ENCODE measurements at places on chromosomes 1 and 21.
A peak's percentile ranks its signal among the peaks of the same experiment; 100 is the strongest.

- no peak for DNase-seq
Observed at GRCh38 chr1:17739050-17739449, 16.1 kb upstream of the ACTL8 start.

DNA sequence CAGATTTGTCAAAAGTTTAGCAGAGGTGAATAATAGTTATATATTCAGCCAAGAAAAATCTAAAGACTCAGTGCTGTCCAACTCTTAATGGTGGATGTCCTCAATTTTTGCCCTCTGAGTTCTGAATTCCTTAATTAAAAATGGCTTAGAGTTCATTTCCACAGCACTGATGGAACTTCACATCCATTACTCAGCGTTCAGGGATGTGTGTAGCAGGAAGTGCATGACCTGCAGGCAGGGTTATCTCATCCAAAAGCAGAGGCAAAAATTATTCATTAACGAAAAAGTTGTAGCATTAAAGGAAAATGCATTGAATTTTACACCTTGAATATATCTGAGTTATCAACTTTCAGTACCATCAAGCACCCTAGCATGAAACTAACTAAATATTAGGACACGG lies 96.7 kb downstream of the ZP4 start:
- DNase-seq = no peak

DNA sequence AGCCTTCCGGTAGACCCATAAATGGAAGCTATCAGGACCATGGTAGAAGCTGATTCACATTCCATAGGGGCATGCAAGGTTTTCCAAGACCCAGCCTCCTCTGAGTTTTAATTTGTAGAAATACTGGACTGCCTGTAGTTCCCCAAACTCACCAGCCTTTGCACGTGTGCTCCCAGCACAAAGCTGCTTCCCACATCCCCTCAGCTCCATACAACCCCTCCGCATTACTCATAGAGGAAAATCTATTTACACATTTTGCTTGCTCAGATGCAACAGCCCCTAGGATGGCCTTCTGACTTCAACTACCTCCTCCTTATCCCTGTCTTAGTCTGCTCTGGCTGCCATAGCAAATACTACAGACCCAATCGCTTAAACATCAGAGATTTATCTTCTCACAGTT lies 336.2 kb downstream of the SETD4 start:
- DNase-seq = no peak

GRCh38 chr1:160731990-160732389 lies 7.1 kb upstream of the SLAMF7 start:
- DNase-seq = no peak

- DNase-seq = no peak
Observed at GRCh38 chr1:12583484-12583883, 34.5 kb downstream of the DHRS3 start.

GRCh38 chr1:235648954-235649367 lies 623 bp downstream of the GNG4 start:
- peak; percentile 21 for DNase-seq

DNA sequence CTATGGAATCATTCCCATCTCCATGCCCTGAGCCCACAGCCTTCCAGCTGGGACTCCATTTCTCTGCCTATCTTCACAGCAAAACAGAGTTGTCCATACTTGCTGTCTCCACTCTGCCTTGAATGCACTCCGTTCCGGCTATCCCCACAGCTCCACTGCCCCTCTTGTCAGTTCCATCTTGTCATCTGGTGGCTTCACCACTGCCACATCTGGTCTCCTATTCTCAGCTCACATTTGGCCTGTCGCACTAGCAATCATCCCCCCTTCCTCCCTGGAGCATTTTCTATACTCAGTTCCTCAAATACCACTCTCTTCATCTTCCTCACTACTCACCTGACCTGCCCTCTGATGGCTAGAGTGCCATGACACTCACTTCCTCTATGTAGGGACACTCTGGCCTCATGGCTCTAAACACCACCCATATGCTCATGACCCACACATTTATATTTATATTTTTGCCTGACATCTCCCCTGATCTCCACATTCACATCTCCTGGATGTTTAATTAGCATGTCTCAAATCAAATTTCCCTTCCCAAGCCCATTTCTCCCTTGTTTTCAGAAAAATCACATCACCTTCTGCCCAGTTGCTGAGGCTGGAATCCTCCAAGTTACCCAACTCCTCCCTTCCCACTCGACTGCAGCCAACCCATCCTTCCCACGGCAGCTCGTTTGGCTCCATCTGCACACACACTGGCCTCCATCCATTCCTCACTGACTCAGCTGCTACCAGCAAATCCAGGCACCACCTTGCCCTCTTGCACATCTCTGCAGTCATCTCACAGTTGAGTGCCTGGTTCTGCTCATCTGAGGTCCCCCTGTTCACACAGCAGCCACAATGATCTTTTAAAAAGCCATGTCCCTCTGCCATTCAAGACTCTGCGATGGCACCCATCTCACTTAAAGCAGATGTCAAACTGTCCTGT lies 6.1 kb downstream of the ZNF692 start:
- no peak for DNase-seq

DNA sequence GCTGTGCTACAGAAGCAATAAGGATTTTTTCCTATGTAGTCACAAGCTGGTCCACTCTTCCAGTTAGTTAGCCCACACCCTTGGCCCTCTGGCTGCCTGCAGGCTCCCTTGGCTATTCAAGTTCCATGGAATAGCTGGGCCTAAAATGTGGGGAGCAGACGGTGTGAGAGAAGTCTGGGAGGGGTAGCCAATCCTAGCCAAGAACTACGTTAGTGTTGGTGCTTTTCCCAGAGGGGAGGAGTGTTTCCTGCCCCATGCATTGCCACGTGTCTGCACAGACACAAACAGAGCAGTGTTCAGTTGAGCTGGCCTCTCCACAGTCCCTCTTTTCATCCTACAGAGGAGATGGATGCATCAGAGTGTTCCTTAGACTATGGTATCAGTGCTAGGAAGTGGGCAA lies 59.0 kb upstream of the IPO9 start:
- DNase-seq = no peak

DNA sequence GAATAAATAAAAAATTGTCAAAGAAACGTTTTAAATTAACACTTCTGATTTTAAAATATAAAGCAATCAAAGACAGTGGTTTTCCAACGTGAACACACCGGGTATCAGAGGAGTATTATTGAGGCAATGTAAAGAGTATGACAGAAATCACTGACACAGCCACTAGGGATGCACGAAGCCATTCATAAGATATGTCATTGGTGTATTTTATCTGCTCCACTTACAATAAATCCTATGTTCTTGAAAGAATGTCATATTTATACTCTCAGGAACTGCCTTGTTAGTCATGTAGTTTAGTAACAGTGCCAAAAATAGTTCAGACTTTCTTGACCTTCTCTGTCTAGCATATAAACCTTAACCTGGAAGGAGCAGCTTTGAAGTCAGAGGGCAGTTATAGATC lies 835.0 kb upstream of the NCAM2 start:
- no peak for DNase-seq

DNA sequence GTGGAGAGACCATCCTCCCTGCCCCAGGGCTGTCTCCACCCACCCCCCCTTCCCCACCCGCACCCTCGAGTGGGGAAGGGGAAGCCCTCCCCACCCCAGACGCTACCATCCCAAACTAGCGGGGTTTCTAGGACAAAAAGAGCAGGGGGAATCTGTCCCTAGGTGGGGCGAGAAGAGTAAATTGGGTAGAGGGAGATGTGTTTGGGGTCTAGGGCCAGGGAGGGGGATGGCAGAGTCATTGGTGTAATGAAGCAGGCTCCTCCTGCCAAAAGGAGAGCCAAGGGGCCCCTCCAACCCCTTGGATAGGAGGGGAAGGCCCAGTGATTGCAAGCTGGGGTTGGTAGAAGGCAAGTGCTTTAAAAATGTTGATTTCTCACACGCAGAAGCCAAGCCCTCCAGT lies 10.0 kb downstream of the MEX3A start:
- DNase-seq = no peak

GRCh38 chr21:15278279-15278678 lies 213.5 kb upstream of the NRIP1 start:
- DNase-seq = no peak

DNA sequence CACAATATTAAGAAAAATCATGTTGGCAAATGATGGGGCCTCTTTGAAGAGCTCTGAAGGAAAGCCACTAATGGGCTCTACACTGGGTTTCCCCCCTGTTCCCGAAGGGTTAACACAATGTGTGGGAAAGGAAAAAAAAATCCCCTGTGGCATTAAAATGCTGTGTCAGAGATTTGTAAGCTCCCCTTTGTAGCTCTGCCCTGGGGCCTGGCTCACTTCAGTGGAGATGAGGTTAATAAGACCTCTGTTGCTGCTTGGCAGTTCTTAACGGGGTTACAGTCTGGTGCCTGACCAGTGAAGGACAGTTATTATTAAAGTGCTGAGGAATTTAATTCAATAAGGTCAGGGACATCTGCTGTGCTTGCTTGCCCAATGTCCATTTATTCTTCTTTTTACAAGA lies 129.7 kb upstream of the UBE2U start:
- DNase-seq = no peak

Data from stimulated activated CD8-positive, alpha-beta memory T cell treated with anti-CD3 and anti-CD28 coated beads, Interleukin-7, amount 100 ng/mL, for 1 hour (primary cell).